ENCODE measurements at places on chromosomes 6 and 20.

DNA sequence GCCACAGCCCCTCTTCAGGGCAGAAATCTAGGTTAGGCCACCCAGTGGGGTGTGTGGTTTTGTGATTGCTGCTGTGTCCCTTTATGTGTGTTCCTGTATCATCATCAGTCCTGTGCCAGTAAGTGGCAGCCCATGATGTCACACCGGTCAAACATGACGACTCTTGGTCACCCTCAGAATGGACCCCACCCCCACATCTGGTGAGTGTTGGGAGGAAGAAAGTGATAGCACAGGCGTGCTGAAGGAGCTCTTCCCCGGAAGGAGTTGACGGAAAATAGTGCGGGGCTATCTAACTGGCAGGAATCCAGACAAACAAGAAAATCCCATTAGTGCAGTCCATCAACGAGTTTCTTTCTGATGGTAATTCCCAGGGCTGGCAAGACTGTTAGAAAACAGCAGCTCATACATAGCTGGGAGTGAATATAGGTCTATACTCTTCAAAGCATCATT is 33.4 kb upstream of the IL17A start:
- DNase-seq, result no peak

DNA sequence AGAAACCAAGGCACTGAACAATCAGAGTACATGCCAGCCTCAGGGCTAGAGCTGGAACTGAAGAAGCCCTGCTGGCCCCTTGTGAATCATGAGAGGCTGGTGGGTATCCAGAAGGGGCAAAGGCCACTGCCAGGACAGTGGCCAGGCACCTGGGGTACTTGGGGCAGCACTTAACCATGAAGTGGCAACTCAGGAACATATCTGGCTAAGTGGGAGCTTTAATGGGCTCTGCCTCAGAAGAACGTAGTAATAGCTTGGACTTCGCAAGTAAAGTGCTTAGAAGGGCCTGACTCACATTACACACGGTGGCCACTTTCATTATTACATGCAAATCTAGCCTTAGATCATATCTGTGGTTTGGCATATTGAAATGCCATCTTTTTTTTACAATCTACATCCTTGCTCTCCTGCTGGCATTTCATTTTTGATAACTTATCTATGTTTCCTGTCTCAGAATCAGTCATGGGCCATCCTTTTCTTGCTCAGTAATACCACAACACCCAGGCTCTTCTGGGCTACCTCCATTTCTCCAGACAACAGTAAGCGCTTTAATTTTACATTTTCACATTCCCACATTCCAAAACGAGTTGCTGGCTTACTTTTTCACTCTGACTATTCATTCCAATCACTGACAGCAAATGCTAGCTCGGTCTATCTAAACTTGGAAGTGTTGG is 21.6 kb downstream of the NAPB start:
- DNase-seq, result peak; percentile 84

DNA sequence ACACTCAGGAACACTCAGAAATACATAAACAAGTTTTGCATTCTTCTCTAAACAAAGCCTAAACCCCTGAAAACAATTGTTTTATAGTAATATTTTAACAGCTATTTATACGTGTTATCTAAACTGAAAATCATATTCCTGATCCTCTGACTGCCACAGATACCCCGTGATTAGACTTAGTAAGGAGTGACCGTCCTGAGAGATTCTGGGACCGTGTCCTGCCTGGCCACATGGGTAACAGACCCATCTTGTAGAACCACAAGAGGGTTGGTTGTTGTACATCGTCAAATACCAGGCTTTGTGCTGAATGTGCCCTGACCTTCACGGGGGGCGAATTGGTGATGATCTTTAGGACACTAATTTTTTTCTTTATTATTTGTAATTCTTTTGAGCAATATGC is 214.4 kb downstream of the TMEM242 start:
- no peak for DNase-seq

DNA sequence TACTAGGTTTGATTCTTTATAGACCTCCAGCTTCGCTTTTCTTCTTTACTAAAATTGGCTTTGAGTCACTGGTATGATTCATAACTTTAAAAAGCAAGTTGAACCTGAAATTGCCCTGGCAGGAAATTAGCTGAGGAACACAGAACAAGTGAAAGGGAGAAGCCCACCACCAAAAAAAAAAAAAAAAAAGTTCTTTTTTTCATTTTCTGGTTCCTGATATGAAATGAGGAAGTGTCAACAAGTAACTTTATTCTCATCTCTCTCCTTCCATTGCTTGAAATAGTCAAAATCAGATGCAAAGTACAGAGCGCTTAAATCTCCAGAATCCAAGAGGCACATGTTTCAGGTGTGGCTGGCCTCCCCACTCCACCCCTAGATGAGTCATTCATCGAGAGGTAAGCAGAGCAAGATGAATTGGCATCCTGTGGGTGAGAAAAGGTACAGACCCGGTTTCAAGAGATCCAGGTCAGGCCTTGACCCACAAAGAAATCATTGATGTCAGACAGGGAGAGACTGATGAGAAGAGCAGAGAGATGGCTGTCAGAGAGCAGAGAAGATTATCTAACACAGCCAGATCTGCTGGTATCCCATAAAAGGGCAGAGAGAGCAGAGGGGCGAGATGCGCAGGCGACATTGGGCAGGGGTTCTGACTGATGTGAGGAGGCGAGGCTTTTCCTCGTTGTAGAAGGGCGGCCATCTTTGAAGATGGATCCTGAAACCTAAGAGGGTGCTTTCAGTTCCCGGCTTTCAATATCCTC is 54.8 kb upstream of the MBOAT1 start:
- peak; percentile 45 for DNase-seq

- peak; percentile 83 for DNase-seq
Measured at GRCh38 chr20:45933266-45934045, 1.0 kb upstream of the PCIF1 start.

GRCh38 chr6:149250951-149251350 is 66.6 kb upstream of the TAB2 start:
- DNase-seq, result no peak

- no peak for DNase-seq
Measured at GRCh38 chr6:13296536-13296997, 31.8 kb downstream of the TBC1D7 start.

DNA sequence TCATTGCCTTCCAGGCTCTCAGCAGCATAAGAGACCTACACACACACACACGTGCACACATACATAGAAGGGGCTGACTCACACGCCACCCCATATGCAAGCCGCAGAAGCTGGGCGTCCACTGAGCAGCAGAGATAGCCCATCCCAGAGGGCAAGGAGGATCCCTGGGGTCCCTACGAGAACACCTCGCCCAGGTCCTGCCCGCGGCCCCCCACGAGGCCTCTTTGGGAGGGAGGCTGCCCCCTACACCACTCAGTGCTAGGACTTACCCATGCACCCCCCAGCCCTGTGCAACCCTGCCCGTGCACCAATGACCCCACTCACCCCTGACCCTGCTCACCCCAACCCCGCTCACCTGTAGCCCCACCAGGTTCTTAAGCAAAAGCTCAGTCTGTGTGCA is 20.6 kb upstream of the NTSR1 start:
- no peak for DNase-seq

DNA sequence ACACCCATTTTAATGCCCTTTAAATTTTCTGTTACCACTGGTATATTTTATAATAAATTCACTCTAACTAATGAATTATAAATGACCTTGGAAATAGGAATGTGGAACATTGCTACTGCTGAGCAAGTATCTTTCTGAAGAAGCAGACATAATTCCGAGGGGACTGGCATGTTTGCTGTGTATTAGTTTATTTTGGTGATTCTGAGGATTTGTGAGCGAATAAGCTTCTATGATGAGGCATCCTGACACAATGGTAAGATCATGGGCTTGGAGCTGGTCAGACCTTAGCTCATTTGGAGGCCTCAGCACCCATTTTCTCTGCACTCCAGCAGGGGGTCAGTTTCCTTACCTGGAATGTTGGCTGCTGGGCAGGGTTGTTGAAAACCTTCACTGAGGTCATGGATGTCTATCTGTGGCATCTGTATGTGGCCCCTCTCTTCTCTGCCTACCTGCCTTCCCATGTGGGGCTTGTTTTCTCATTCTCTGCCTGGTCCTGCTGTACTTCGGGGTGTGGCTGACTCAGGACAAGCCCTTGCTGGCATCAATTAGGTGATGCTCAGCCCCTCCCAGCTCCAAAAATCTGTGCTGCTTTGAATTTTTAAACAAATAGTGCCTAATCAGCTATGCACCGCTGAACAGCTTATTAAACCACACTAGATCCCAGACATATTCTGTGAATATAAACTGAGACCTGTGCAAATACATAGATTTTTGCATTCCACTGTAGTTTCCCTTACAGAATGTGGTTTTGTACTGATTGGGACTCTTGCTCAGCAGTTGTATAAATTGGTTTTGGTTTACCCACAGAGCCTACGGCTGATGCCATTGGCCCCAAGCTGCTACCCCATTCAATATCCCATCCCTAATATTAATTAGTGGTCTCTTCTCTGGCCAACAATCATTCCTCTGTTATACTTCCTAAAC is 10.7 kb downstream of the ARID1B start:
- no peak for DNase-seq

GRCh38 chr6:106360410-106360988 is at the start of gene CRYBG1:
TSS of gene CRYBG1 (plus strand) at chr6:106360717. CDS start at chr6:106360909, 192 bp downstream.
- peak; percentile 72 for DNase-seq

GRCh38 chr20:23298926-23299672 is 51.5 kb upstream of the NXT1 start:
- DNase-seq, result no peak

GRCh38 chr6:119879731-119880130 is 530.2 kb upstream of the MAN1A1 start:
- DNase-seq, result no peak

- no peak for DNase-seq
Measured at GRCh38 chr6:3831761-3832530, 17.2 kb upstream of the FAM50B start.
